ENCODE measurements at places on chromosomes 11 and 22.

- DNase-seq: no peak
Observed at GRCh38 chr11:72534371-72535193, 100.3 kb upstream of the CLPB start.

DNA sequence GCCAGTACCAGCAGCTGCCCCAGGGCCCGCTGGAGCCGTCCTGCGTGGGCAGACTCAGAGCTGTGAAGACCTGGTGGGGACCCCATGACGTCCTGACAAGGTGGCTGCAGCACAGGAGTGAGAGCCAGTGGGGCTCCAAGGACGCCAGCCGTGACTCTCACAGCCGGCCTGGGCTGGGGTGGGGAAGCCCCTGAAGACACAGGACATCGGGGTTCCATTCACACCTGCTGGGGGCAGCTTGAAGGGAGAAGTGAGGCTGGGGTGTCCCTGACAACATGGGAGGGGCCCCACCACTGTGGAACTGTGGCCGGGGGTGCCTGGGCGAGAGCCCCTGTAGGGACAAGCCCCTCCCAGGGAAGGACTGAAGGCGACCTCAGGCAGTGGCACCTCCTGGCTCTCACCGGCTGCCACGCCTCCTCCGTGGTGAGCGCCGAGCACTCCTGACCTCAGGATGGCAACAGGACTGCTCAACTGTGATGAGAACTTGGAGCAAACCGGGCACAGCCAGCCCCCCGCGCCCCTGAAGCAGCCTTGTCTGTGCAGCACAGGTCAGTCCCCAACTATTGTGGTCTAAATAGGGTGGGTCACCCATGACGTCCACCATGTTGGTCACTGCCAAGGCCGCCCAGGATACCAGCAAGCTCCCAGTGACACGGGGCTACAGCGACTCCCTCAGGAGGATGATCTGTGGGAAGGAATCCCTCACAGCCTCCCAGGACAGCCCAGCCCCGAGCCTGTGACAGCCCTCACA is 22.7 kb upstream of the IL17REL start:
- DNase-seq: peak; percentile 76

DNA sequence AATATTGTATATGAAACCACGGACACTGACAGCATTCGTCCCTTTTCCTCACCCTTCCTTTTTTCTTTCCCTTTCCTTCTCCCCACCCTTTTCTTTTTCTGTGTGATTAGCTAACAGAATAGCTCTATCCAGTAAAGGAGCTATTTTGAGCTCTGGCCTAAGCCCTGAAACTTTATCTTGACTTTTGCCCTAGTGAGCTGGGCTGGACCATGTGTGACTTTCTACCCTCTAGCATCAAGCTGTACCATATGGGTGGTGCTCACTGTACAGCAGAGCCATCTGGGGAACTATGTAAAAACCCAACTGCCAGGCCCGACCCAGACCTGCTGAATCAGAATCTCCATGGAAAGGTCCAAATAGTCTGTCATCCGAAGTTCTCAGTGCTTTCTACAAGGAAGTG is 21.9 kb upstream of the PANX1 start:
- no peak for DNase-seq

GRCh38 chr11:69704508-69705253 is 859 bp upstream of the FGF19 start:
- peak; percentile 89 for DNase-seq

DNA sequence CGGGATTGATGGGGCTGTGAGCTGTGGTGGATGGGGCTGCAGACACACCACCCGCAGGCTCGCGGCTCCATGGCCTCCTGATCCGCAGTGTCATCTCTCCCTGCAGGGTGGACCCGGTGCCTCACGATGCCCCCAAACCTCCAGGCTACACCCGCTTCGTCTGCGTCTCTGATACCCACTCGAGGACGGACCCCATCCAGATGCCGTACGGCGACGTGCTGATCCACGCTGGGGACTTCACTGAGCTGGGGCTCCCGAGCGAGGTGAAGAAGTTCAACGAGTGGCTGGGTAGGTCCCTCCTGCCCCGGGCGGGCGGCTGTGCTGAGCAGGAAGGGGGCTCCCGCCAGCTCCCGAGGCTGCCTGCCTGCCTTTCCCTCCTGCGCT is 23.1 kb downstream of the MPPED1 start:
- peak; percentile 25 for DNase-seq

GRCh38 chr11:96090711-96091110 is 166.8 kb upstream of the MTMR2 start:
- no peak for DNase-seq

- no peak for DNase-seq
Observed at GRCh38 chr11:94831529-94831928, 63.4 kb downstream of the AMOTL1 start.

DNA sequence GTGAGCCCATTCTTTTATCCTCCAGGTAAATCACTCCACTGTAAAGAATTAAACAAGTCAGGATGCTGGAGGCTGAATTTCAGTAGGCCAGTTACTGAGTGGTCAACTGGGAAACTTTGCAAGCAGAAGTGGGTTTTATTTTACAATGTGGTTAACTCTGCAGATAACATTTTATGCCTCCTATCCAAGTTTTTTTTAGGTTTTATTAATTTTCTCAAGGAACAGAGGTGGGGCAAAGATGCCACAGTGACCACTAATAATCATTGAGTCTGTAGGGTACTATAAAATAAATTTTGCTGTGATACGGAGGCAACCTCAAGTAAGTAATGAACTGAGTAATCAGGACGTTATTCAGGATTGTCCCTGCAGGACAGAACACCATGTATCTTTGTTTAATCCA is 599.9 kb downstream of the METTL15 start:
- no peak for DNase-seq

DNA sequence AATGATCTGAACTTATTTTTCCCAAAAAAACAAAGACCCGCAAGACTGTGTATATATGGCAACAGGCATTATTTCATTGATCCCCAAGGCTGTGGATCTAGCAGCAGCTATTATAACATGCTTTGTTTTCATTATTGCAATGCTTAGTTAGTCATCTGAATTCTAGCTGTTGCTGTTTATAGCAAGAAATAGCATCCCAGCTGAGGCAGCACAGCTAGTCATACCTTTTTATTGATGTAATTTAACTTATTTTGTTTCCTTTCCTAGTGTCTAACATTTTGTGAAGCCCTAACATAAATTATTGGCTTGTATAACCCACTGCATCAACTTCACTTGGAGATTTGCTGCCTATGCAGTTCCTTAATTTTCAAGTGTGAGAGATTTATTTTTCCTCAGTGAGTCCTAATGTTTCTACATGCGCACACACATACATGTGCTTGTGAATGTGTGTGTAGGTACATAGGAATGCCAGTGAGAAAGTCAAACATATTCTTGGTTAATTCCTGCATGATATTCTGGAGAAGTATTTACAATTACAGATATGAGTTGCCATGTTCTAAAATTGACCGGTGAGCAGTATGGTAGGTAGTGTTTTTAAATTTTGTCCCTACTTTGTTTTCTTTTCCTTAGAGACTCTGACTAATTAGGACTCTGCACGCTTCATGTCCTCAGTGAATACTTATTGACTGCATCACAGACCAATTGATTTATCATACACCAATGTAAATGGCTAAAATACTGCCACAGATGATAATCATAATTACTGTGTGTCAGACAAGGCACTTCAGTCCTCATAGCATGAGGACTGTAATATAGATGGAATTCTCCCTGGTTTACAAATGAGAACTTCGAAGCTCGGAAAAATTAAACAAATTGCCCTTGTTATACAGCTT is 119.3 kb downstream of the WNT11 start:
- DNase-seq: peak; percentile 76

DNA sequence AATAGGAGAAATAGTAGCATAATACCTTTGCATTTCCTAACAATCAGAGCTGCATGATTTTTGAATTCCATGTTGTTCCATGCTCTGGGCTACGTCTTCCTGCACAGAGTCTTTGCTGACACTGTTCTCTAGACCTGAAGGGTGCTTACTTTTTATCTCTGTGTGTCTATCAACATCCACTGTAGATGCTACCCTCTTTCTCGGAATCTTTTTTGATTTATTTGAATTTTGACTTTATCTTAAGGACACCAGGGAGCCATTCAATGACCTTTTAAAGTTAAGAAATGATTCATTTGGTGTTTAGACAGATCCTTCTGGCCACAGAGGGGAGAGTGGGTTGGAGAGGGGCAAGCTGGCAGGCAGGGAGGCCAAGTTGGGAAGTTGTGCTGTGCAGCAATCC is 90.1 kb downstream of the LDLRAD3 start:
- no peak for DNase-seq

DNA sequence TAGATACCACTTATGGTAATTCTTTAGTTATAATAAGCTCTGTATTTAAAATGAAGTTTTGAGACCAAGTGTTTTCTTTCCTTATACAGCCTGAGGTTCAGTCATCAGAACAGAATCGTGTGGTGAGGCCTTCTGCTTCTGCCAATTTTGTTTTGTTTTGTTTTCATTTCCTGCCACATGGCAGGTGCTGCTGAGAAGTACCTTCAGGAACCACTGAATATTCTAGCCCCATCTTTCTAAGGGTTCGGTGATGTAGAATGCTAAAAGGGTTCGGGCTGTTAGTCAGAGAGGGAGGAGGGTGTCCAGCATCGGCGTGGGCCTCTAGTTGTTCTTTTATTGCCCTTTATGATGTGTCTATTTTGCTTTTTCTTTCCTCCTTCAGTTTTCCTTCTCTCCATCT is 25.8 kb downstream of the TNRC6B start:
- DNase-seq: peak; percentile 62

GRCh38 chr22:29716814-29717545 is 2.8 kb upstream of the CABP7 start:
- DNase-seq: peak; percentile 99

GRCh38 chr11:127073621-127074020 is 73.1 kb upstream of the KIRREL3 start:
- no peak for DNase-seq

- DNase-seq: no peak
Observed at GRCh38 chr11:85724748-85725465, 38.9 kb upstream of the CCDC89 start.

DNA sequence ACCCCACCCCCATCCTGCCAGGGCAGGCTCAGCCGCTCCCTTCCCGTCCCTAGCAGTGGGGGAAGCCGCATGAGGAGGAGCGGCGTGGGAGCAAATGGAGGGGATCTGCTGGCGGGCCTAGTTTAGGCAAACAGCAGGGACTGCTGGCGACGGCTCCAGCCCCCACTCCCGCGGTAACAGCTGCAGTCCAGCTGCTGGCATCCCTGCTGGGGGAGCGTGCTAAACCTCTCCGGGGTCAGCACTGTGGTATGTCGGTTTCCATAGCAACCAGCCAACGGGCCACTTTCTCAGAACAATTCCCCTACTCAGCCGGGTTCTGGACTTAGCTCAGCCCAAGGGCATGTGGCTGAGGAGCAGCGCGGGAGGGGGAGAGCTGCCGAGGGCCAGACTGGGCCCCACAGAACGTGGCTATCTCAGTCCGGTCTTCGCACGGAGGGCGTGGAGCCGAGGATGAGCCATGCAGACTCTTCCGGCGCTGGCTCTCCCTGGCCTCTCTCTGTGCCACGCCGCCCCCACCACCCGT is 98.8 kb downstream of the PKNOX2 start:
- peak; percentile 88 for DNase-seq

- no peak for DNase-seq
Observed at GRCh38 chr22:19571995-19572394, 47.8 kb upstream of the CLDN5 start.

Measured in osteoblast (primary cell).